ENCODE measurements at places on chromosomes 16 and 17.

- DNase-seq, result peak; percentile 15
Observed at GRCh38 chr17:17028059-17028877, 14.0 kb upstream of the MPRIP start.

DNA sequence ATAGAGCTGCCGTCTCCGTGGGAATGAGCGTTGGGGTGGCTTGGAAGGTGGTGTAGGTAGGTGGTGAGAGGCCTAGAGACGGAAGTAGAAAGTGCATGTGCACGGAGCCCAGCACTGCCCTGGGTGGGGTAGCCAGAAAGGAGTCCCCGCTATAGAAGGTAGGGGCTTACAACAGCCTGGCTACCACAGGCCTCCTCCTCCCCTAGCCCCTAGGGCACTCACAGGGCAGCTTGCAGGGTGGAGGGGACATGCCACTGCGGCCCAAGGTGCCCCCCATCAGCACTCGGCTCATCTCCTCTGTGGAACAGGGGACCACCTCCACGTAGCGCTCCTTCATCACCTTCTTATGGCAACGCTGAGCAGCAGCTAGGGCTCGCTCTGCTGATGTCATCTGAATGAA is 5.0 kb downstream of the ESRP2 start:
- DNase-seq, result no peak

- DNase-seq, result no peak
Observed at GRCh38 chr17:55456307-55457240, 34.9 kb upstream of the MMD start.

- no peak for DNase-seq
Observed at GRCh38 chr17:82810644-82811430, 29.0 kb downstream of the ZNF750 start.

DNA sequence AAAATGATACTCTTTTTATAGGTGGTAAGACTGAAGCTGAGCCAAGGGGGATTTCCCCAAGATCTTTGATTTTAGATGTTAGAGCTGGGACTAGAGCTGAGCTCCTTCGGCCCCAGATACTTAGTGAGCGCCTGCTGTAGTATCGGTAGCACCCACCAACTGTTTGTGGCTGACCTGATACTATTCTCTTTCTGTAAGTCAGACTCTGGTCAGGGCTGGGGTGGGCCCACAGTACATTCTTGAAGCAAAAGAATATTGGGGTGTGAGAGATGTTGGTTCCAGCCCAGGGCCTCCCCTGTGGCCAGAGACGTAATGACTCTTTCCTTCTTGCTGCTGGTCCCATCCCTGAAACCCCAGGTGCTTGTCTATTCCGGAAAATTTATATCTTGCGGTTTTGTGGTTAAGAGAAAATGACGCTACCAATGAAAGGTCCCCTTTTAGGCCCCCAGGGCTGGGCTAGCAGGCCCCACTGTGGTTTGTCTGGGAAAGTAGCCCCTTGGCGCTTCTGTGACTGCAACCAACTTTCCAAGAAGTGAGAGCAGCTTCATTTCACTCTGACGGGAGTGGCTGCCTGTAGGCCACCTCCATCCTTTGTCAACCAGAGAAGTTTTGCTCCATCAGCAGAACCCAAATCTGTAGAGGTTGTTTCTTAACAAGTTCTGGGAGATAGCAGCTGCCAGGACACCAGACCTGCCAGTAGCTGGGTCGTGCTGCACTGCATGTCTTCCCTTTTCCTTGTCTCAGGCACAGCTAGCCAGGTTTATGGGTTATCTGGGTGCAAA is 86.4 kb upstream of the LGALS9 start:
- peak; percentile 73 for DNase-seq

DNA sequence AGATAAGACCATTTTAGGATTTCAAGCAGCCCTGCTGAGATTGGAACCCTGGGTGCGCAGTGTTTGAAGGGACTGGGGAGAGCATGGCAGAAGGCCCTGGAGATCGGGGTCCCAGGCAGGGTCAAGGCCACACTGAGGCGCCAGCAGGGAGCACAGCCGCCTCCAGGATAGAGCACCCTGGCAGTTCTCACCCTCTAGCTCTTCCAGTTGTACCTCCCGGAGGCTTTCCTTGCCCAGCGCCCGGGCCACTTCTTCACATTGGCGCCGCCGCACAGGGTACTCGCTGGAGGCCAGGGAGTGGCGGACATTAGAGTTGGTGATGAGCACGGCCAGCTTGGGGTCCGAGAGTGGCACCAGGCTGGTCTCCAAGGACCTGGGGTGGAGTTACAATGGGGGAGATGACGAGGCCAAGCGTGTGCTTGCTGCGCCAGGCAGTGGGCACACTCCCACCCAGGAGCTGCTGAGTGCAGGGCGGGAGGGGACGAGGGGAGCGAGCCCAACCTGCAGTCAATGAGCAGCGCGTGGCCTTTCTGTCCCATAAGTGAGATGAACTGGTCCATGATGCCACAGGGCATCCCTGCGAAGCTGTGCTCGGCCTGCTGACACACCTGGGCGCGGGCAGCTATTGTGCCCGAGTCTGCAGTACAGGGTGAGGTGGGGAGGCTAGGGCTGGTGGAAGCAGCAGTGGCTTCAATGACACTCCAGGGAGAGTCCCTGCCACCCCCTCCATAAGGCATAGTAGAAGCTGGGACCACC is 2.3 kb downstream of the GALK1 start:
- no peak for DNase-seq

- no peak for DNase-seq
Observed at GRCh38 chr16:48680881-48681280, 70.9 kb upstream of the N4BP1 start.

GRCh38 chr17:73542323-73542722 is 101.9 kb downstream of the SDK2 start:
- no peak for DNase-seq

DNA sequence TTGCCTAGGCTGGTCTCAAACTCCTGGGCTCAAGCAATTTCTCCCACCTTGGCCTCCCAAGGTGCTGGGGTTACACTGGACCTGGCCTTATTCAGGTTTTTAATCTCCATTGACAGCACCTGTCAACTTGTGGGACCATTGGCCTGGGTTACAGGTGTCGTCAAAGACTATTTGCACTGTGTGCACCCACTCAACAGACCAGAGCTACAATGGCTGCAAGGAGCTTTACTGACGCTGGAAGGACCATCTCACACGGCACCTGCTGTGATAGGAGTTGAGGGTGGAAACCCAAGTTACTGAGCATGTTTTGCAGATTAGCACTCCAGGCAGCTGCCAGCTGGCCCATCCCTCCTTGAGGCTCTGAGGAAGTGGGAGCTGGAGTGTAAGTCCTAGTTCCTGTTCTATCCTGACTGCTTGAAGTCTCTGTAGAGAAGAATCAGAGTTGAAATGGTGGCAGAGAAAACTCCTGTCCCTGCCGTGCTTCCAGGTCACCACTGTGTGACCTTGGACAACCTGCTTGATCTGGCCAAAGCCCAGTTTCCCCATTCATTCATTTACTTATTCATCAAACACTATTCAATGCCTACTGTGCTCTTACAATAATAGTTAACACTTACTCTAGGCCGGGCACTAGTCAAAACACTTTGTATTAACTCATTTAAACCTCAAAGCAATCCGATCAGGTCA is 42.4 kb upstream of the LONP2 start:
- DNase-seq, result no peak

DNA sequence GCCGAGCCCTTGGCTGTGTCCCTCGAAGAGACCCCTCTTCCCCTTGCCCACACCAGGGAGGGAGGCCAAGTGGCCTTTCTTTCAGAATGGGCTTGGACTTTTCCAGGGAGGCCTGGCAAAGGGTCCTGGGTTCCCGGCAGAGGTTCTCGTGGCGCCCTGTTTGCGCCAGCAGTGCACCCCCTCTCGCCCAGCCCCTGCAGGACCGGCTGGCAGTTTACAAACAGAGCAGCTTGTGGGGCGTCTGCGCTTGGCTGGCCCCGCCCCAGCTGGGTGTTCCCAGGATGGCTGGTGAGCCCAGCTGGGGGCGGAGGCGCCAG is 137.8 kb upstream of the CIBAR2 start:
- peak; percentile 14 for DNase-seq
